ENCODE measurements at places on chromosomes 2 and 18.

DNA sequence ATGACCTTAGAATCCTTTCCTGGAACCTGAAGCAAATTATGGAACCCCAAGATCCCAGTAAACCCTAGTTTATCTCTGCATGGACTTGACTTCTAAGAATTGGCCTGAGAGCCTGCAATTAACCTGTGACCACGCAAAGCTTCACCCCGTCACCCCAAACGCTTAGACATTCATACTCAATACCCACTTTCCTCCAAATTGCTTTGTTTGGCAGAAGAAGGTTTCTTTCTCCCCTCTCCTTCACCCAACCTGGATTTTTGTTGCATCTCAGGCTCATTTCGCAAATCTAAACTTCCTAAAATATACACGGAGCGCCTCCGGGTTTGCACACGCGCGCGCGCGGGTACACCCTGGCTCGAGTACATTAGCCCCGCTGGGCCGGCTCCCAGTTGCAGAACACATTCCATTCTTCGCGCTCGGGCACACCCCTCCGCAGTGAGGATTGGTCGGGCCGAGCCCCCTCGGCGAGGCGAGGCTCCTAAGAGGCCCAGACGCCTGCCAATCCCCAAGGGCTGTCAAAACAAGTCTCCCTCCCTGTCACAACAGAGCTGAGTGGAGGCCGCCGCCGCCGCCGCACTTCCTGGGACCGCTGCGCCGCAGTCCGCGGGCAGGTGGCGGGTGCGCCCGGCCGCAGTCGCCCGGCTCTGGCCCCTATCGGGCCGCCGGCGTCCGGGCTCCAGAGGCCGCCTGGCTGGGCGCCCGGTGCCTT is at the start of gene PLCL1:
PLCL1 (plus strand) TSS at position 545 of the 709 bp plus-strand sequence.
- peak; percentile 89 for DNase-seq

DNA sequence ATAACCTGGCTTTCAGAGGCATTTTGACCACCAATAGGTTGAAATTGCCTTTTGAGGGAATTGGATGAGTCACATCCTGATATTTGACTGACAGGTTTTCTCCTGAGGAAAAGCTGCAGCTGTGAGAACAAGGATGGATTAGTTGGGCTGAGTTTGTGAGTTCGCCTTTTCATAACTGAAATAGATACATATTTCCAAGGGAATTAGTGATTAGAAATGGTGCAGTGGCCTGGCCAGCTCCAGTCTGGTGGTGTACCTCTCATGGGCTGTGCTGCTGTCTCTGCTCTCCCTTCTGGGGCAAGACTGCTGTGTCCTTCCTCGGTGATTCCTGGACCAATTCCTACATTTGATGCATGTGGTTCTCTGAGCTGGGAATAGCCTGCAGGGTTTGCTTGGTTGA is 341.3 kb downstream of the TSN start:
- no peak for DNase-seq

GRCh38 chr2:101124643-101125366 is 26.4 kb downstream of the TBC1D8 start:
- DNase-seq = peak; percentile 95

GRCh38 chr2:237894396-237894979 is 35.1 kb downstream of the RAMP1 start:
- DNase-seq = no peak

- DNase-seq = peak; percentile 18
These were observed 6.0 kb downstream of the GAREM2 start for GRCh38 chr2:26178746-26179436.

Data from fibroblast of gingiva (primary cell).